ENCODE measurements at places on chromosomes 5 and 9.
A peak's percentile ranks its signal among the peaks of the same experiment; 100 is the strongest.

GRCh38 chr5:95960667-95961616 lies 709 bp downstream of the ELL2 start:
- DNase-seq, result peak; percentile 68

- no peak for DNase-seq
Observed at GRCh38 chr5:107424491-107424890, 246.2 kb downstream of the EFNA5 start.

- no peak for DNase-seq
Observed at GRCh38 chr5:1400211-1400855, 44.9 kb downstream of the SLC6A3 start.

DNA sequence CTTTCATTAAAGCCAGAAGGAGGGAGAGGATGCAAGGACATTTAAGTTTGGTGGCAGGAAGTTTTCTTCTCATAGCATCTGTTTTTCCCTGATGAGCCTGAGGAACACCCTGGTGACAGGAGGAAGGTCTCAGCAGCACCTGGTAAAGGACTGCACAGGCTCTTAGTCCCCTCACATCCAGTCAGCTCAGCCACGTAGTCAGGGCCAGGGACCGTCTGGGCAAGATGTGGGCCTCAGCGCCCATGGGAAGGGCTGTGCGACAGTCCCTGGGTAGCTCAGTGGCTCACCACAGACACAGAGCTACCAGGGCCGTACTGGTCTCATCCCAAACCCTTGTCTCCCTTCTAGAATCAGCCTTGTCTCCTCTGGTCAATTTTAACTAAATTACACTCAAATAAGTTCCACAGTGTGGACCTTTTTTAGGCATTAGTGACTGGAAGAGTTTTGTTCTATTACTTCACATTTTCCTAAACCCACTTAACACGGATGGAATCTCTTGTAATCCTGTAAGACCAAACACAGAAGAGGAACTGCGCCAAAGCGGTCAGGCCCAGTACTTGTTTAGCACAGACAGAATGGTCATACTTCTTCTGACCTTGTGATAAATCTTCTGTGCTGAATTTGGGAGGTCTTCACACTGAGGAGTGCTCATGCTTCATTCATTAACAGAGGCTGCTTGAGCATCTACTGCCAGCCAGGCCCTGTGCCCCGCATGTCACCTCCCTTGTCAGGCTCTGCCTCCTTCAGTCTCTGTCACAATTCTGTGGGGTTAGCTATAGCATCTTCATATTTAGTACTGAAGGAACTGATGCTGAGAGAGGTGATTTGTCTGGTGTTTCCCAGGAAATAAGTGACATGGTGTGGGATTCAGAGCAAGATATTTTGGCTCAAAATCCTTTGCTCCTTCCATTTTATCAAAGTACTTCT lies 91.4 kb downstream of the ANGPTL2 start:
- no peak for DNase-seq

DNA sequence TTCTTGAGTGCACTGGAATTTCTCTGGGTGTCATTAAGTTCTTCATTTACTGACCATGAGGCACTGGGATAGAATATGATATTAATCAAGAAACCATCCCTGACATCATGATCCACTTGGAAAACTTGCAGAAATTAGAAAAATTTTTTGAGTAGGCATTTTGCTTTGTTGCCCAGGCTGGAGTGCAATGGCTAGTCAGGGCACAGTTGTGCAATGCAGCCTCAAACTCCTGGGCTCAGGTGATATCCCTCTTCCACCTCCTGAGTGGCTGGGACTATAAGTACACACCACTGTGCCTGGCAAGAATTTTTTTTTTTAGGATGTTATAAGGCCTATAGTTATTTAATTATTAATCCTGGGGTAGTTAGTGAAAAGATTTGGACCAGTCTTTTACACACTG lies 106.5 kb downstream of the STK32A start:
- no peak for DNase-seq

- no peak for DNase-seq
Observed at GRCh38 chr5:135423146-135423845, 23.9 kb downstream of the DCANP1 start.

GRCh38 chr9:77433675-77434445 lies 214.3 kb downstream of the GNA14 start:
- DNase-seq, result peak; percentile 23

- no peak for DNase-seq
Observed at GRCh38 chr5:13994621-13995253, 50.2 kb upstream of the DNAH5 start.

- DNase-seq, result no peak
Observed at GRCh38 chr9:68577774-68578591, 37.3 kb upstream of the TMEM252 start.

DNA sequence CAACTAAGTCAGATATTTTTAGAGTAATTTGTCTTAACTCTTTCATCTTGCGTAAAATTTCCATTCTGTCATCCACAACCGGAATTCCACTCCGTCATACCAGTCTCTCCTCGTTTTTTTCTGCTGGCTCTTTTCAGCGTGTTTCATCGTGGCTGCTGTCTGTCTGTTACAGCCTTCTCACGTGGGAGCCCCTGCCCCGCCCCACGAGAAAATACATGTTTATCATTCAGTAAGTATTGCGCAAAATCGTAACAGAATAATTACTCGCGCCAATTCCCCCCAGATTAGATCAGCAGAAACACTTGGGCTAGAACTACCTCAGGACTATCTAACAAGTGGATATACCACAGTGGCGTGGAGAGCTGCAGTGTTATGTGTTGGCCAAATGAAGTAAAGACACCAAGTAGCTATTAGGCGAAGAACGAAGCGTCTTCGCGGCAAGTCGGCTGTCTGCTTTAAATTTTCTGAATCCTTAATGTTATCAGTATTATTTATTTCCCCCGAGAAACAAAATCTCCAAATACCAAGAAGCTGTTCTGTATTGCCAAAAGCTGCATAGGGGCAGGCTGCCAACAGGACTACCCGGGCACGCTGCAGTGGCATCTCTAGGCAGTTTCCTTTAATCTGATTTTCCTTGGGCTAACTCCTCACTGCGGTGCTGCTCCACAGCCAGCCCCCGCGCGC lies 566 bp upstream of the FOCAD start:
- DNase-seq, result peak; percentile 37

DNA sequence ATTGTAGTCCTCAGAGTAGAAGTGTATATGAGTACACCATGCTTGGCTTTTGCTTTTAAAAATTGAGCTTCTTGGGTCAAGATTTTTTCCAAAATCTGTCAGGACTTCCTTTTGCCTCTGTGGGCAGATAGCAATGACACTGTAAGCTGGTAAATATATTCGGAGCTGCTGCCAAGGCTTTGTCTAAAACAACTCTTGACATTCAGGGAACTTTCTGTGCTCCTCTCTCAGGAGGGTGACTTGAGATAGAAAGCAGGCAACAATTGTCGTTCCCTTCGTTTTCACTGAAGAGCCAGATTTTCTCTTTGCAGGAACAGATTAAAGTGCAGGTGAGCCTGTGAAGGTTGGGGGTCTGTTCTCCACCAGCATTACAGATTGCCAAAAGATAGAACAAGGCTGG lies 230.5 kb downstream of the MAST4 start:
- no peak for DNase-seq

DNA sequence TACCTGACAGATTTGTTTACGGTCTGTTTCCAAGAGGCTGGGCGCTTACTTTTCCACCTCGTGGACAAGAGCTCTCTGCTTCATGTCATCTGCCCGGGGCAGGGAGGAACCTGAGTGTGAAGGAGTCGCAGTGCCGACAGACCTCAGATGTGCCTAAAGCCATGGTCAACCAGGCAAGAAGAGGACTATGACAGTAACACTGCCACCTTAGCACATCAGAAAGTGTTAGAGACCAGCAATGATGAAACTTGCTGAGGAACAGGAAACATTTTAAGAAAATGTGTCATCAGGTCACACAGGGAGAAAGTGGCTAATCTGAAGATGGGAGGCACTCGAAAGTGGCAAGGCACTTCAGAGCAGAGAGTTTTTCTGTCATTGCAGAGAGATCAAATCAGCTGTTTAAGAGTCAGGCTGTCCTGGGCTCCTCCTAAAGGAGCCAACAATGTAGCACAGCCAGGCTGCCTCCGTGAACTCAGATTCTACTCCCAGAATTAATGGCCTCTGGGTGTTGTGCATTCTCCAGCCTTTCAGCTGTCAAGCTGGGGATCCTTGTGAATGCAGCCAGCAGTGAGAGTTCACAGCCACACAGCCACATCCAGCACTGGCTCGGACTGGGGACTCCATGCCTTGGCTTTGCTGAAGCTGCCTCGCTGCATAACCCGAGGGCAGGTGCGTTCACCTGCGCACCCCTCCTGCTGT lies 94.6 kb downstream of the RAPGEF1 start:
- no peak for DNase-seq

DNA sequence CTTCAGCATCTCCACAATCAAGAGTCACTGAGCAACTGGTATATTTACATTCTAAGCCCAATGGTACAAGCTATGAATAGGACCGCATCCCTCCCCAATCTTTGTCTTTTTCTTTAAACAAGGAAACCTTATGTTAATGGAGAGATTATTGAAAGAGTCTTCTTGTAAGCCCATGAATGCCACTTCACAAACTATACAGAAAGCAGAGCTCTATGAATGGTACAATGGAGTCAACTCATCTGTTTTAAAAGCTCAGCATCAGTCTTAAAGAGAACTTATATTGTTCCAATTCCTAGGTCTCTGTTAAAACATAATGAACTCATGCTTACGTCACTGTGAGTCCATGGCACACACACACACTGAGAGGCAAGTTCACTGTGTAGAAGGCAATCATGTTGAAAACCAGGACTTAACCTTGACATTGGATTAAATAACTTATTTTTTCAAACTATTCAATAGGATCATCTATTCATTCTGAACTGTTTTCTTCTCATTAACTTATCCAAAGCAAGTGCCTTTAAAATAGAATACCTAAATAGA lies 4.5 kb downstream of the NREP start:
- no peak for DNase-seq

- DNase-seq, result no peak
Observed at GRCh38 chr5:177410575-177410974, 1.2 kb upstream of the F12 start.

- no peak for DNase-seq
Observed at GRCh38 chr9:131299346-131299960, 9.9 kb downstream of the PLPP7 start.

- no peak for DNase-seq
Observed at GRCh38 chr5:124252191-124252638, 494.2 kb downstream of the ZNF608 start.

DNA sequence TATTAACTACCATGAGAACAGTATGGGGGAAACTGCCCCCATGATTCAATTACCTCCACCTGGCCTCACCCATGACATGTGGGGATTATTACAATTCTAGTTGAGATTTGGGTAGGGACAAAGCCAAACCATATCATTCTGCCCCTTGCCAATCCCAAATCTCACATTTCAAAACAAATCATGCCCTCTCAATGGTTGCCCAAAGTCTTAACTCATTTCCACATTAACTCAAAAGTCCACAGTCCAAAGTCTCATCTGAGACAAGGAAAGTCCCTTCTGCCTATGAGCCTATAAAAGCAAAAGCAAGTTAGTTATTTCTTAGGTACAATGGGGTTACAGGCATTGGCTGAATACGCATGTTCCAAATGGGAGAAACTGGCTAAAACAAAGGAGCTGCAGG lies 180.7 kb upstream of the CDH12 start:
- DNase-seq, result no peak

- no peak for DNase-seq
Observed at GRCh38 chr5:17890501-17890900, 256.2 kb downstream of the TAF11L14 start.

GRCh38 chr5:16551628-16552027 lies 65.2 kb downstream of the RETREG1 start:
- no peak for DNase-seq

DNA sequence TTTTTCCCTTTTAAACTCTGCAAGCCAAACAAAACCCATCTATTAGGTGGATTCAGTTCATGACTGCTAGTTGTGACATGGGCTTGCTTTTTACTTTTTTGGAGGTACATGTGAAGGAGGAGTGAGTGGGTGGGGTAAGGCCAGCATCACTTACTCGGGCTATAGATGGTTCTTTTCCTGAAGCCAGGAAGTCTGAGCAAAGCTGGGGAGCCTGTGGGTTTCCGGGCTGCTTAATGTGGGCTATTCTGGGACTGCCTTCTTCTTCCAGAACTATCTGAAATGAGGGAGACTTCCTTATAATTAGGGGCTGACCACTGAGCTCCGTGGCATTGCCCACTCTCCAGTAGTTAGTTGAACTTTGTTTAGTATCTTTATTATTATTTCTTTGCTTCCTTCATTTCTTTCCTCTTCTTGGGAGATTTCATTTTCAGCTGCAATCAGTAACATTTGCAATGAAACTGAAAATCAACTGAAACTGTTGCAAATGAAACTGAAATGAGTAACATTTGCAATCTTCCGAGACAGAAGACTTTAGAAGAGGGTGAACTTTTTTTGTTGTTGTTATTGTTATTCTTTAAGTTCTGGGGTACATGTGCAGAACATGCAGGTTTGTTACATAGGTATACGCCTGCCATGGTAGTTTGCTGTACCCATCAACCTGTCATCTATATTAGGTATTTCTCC lies 204.9 kb downstream of the LRRC70 start:
- no peak for DNase-seq

DNA sequence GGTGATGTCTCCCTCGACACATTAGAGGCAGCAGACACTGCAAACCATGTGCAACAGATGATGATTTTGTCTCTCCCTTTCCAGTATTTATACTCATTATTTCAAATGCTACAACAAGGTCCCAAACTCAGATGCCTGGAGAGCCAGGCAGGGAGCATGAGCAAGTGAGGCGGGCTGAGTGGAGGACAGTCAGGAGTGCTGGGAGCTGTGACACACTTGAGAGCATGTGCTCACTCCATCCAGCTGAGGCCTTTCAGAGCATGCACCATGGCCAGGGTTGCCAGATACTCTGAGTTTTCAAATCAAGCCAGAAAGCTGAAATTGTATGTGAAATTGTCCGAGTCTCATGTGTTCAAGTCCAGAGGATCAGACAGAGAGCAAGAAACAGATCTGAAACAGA lies 55.8 kb upstream of the SLC2A8 start:
- DNase-seq, result no peak

- DNase-seq, result no peak
Observed at GRCh38 chr9:108225149-108225800, 630.5 kb downstream of the ACTL7B start.

DNA sequence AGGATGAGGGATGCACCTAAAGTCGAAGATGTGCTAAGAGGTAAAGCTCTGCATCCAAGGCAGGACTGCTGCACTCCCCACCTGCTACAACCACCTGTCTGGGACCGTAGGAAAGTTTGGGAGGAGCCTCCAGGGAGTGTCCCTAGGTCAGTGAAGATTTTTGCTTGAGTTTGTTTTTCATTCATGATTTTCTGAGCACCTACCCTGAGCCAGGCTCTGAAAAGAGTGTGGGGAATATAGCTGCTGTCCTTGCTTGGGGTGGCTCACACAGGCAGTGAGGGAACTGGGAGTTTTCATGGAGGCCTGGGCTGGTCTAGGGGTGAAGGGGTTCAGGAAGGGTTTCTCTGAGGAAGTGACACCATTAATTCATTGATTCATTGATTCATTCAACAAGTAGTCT lies 48.9 kb downstream of the SAR1B start:
- no peak for DNase-seq

DNA sequence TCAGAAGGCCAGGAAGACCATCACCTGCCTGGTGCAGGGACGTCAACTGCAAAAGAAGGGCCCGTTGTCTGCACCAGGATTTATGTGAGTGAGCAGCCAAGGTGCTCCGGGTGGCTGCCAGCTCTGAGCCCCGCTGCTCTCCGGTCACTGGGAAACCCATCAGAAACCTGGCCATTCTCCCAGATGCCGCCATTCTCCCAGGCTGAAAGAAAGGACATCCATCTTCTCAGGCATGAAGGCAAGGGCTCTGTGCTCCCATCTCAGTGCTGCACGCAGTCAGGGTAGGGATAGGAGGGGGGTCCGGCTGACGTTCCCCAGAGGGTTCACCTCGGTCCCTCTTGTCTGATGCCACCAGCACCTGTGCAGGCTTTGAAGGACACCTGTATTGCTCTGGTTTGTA lies 158.4 kb downstream of the ERCC6L2 start:
- DNase-seq, result no peak
